ENCODE measurements at places on chromosomes 11 and 22. TPM values are rescaled to one million over a fixed set of nuclear protein-coding genes. Genes with fewer than 3 reads are reported as not detected.

DNA sequence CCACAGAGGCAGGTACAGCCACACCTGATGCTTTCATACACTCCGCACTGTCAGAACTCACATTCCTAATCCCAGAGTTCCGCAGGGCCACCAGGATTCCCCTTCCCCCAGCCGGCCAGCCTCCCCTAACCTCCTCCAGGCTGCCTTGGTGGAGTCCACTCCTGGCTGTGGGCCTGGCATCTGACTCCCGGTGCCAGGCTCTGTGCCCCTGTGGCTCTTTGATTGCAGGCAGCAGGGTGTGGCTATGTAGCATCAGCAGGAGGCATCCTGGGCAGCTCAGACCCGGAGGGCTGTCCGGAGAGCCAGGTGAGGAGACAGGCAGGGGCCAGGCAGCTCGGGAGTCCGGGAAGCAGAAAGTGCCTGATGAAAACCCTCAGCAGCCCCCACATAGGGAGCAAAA lies 1432.9 kb downstream of the BRD1 start:
- H3K4me3 ChIP-seq = no peak overlapping the region
- H3K36me3 ChIP-seq = no peaks in the 10 kb centered on the region
- H3K4me1 ChIP-seq = peaks cover 14% of the 10 kb centered on the region
- H3K27ac ChIP-seq = no peak overlapping the region
- DNase-seq = no peak

GRCh38 chr22:24134090-24134846 lies 47.0 kb upstream of the SUSD2 start:
- DNase-seq = no peak
- H3K36me3 ChIP-seq = peaks cover 70% of the 10 kb centered on the region
- H3K4me3 ChIP-seq = no peak overlapping the region
- H3K27ac ChIP-seq = no peak overlapping the region
- no peaks in the 10 kb centered on the region for H3K27me3 ChIP-seq
- H3K4me1 ChIP-seq = no peaks in the 10 kb centered on the region

GRCh38 chr11:43498561-43498960 lies 139.8 kb downstream of the TTC17 start:
- peaks cover 11% of the 10 kb centered on the region for H3K36me3 ChIP-seq
- no peak overlapping the region for H3K27ac ChIP-seq
- no peaks in the 10 kb centered on the region for H3K27me3 ChIP-seq
- no peak overlapping the region for H3K4me3 ChIP-seq
- H3K4me1 ChIP-seq = peaks cover 11% of the 10 kb centered on the region

- peaks cover 1% of the 10 kb centered on the region for H3K36me3 ChIP-seq
- no peak for DNase-seq
- H3K27ac ChIP-seq = no peak overlapping the region
- no peaks in the 10 kb centered on the region for H3K27me3 ChIP-seq
- H3K4me3 ChIP-seq = no peak overlapping the region
Measured at GRCh38 chr11:22786475-22786874, 43.1 kb downstream of the SVIP start.

Gene ENTHD1
- not detected for total RNA-seq

DNA sequence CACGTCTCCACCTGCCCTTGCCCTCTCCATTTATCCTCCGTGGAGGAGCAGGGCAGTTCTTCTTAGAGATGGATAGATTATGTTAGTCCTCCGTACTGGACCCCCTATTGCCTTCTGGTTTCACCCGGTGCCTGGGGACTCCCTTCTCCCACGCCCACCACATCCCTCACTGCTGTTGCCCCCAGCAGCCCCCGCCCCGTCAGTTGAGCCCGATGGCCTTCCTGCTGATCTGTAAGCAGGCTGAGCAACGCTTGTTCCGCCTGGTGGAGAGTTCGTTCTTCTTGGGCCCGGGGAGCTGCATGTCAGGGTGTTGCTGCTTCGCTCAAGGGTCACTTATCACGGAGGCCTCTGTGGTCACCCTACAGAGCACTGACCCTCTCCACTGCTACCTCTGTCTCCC lies 34.2 kb downstream of the B3GAT1 start:
- H3K27ac ChIP-seq = no peak overlapping the region
- no peaks in the 10 kb centered on the region for H3K36me3 ChIP-seq
- peaks cover 36% of the 10 kb centered on the region for H3K27me3 ChIP-seq
- no peaks in the 10 kb centered on the region for H3K4me1 ChIP-seq
- no peak overlapping the region for H3K4me3 ChIP-seq

- no peak for DNase-seq
- peak overlapping the region; percentile 0 for H3K27ac ChIP-seq
- peaks cover 43% of the 10 kb centered on the region for H3K4me1 ChIP-seq
- H3K27me3 ChIP-seq = no peaks in the 10 kb centered on the region
Measured at GRCh38 chr11:63850920-63851319, 12.0 kb downstream of the MARK2 start.

DNA sequence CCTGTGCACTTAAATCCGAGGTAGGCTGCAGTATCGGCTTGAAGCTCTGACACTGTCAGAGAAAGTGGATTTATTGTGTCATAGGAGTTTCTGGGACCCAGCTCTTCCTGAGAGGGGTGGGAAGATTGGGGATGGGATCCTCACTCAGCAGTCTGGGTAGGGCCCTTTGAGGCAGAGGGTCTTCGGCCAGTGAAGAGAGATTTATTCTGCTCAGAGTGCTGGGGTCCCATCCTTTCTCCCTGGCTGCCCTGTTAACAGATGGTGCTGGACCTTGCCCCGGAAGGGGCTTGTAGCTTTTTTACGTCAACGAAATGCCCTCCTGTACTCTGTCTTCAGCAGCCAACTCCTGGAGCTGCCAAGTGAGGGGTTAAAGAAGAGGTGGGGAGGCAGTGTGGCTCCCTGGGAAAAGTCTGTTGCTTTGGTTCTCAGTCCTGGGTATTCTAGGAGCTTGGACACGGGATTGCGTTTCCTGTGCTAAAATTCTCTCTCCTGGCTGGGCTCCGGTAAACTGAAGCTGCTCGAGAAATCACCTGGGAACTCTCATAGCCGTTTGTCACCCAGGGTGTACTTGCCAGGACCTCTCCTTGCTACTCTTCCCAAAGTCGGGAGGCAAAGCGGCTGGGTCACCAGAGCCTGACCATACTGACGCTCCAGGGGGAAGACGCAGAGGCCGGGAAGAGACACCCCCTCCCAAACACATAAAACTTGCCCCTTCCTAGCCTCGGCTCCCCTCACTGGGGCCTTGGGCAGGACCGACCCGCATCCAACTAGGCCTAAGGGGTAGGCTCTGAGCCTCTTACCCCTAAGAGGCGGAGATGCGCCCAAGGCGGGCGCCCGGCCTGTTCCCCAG lies 806 bp upstream of the SMDT1 start:
- H3K27ac ChIP-seq = peak overlapping the region; percentile 91
- H3K4me1 ChIP-seq = peaks cover 22% of the 10 kb centered on the region
- DNase-seq = no peak
- peak overlapping the region; percentile 87 for H3K4me3 ChIP-seq
- peaks cover 15% of the 10 kb centered on the region for H3K36me3 ChIP-seq
- no peaks in the 10 kb centered on the region for H3K27me3 ChIP-seq

Gene GGT1
- total RNA-seq = 29.9 TPM

- H3K4me1 ChIP-seq = no peaks in the 10 kb centered on the region
- H3K4me3 ChIP-seq = no peak overlapping the region
- peaks cover 9% of the 10 kb centered on the region for H3K27me3 ChIP-seq
- no peak overlapping the region for H3K27ac ChIP-seq
Measured at GRCh38 chr22:49087716-49088601, 739.7 kb downstream of the BRD1 start.

Gene MUC2
- total RNA-seq = not detected

Measured in HepG2 (cell line).